ENCODE measurements at places on chromosomes 7 and 10. TPM values are rescaled to one million over a fixed set of nuclear protein-coding genes. Genes with fewer than 3 reads are reported as not detected.

KCND2 gene
- total RNA-seq: not detected

DNA sequence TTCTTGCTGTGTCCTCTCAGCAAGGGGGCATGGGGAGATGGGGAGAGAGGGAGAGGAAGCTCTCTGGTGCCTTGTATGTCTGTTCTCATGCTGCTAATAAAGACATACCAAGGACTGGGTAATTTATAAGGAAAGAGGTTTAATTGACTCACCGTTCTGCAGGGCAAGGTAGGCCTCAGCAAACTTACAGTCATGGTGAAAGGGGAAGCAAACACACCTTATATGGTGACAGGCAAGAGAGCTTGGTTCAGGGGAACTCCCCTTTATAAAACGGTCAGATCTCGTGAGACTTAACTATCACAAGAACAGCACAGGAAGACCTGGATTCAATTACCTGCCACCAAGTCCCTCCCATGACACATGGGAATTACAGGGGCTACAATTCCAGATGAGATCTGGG lies 464.7 kb upstream of the CELF2 start:
- no peak for DNase-seq
- no peaks in the 10 kb centered on the region for H3K27me3 ChIP-seq
- no peaks in the 10 kb centered on the region for H3K36me3 ChIP-seq

MUC3A gene
- not detected for total RNA-seq

CACNA2D1 gene
- not detected for total RNA-seq

DNA sequence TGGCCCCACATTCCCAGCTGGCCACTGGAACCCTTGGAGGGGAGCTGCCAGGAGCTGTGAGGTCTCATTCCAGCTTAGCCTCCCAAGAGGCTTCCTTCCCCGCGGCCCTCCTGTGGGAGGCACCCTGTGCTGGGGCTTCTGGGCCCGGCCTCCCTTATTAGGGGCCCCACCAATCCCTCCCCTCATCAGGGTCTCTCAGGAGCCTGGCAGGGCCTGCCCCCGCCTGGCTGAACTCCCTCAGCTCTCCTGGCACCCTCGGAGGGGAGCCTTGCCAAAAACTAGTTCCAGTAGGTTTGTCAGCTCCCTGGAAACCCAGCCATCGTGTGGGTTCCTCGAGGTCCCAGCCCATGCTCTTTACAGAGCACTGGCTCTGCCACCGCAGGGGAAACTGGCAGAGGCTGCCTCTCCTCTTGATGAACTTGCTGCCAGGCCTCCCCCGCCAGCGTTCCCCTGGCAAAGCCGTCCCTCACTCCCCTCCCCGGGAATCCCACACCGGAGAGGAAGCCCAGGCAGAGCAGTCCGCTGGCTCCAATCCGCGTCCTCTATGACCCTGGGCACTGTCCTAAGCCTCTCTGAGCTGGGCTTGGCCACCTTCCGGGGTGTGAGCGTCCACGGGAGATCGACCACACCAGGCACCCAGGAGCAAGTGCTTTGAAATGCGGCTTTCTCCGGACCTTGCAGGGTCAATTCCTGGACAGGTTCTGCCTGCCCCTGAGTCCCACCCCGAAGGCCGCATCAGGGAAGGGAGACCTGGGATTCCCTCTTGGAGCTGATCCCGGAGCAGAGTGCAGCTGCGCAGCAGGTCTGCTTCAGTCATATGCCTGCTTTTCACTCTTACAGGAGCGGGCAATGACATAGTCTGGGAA lies 139.8 kb downstream of the ARHGAP22 start:
- no peak for DNase-seq
- H3K27me3 ChIP-seq: no peaks in the 10 kb centered on the region
- no peaks in the 10 kb centered on the region for H3K4me1 ChIP-seq
- no peaks in the 10 kb centered on the region for H3K36me3 ChIP-seq

SERPINE1 gene
- total RNA-seq: 0.44 TPM

- H3K4me1 ChIP-seq: no peaks in the 10 kb centered on the region
- no peaks in the 10 kb centered on the region for H3K27me3 ChIP-seq
- H3K4me3 ChIP-seq: no peak overlapping the region
- no peak for DNase-seq
- H3K27ac ChIP-seq: no peak overlapping the region
- H3K36me3 ChIP-seq: no peaks in the 10 kb centered on the region
Observed at GRCh38 chr10:10317151-10317550, 700.5 kb upstream of the CELF2 start.

OPN1SW gene
- total RNA-seq: not detected

IDI2 gene
- total RNA-seq: not detected

DNA sequence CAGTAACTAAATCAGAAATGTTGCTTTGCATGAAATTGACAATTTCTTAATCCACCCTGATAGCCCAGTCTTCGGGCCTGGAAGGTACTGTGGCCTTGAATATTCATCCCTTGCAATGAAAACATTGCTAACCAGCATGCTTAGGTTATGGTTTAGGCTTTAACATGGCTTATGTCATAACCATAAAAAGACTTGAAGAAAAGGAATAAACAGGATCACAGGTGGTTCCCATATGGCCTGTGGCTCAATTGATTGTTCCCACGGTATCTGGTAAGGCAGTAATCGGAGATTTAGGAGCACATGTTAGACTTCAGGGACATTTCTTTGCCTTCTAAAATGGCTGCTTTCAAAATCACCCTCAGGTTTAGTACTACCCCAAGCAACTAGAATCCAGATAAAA lies 139.5 kb downstream of the ST7 start:
- no peak overlapping the region for H3K27ac ChIP-seq
- H3K27me3 ChIP-seq: no peaks in the 10 kb centered on the region
- H3K4me3 ChIP-seq: no peak overlapping the region

DNA sequence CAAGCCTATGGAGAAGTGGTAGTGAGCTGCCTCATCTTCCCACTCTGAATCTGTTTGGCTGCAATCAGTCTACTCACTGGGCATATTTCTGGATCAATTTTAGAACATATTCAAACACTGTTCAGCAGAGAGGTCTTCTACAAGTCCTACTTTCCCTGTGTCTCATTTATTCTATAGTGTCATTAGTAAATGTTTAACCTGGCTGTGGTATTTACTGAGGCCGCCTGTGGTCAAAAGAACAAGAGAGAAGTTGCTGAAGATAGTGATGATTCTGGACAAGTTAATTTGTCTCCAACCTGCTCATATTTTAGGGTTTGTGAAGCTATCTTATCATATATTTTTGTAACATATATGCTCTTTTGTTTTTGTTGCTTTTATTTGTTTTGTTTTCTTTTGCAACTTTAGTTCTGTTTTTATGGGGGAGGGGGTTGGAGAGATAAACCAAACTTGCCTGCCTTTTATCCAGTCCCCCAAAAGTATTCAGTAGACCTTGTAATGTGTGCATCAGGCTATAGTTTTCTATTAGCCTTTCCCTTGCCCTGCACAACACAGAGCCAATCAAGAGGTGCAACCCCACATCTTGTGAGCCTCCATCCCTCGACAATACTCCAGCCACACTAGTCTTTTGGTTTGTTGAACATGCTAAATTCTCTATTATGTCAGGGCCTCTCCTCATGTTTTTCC lies 362.8 kb upstream of the MBL2 start:
- H3K27ac ChIP-seq: no peak overlapping the region
- no peaks in the 10 kb centered on the region for H3K36me3 ChIP-seq
- no peaks in the 10 kb centered on the region for H3K27me3 ChIP-seq
- H3K4me1 ChIP-seq: no peaks in the 10 kb centered on the region

GRCh38 chr10:13938950-13939349 lies 352.2 kb downstream of the PRPF18 start:
- DNase-seq: no peak
- H3K36me3 ChIP-seq: no peaks in the 10 kb centered on the region
- H3K4me3 ChIP-seq: no peak overlapping the region
- H3K27ac ChIP-seq: no peak overlapping the region
- H3K4me1 ChIP-seq: peaks cover 4% of the 10 kb centered on the region

GRCh38 chr10:22479419-22479818 lies 134.1 kb downstream of the SPAG6 start:
- DNase-seq: no peak
- no peak overlapping the region for H3K27ac ChIP-seq
- H3K4me1 ChIP-seq: peaks cover 11% of the 10 kb centered on the region

GRCh38 chr7:47516985-47517600 lies 64.8 kb downstream of the TNS3 start:
- no peak overlapping the region for H3K27ac ChIP-seq
- no peak for DNase-seq
- H3K4me3 ChIP-seq: no peak overlapping the region
- H3K36me3 ChIP-seq: no peaks in the 10 kb centered on the region

- DNase-seq: no peak
- no peaks in the 10 kb centered on the region for H3K36me3 ChIP-seq
- H3K4me3 ChIP-seq: no peak overlapping the region
Observed at GRCh38 chr10:44674536-44675386, 236.4 kb upstream of the TMEM72 start.

ZNF488 gene
- 0.44 TPM for total RNA-seq

GRCh38 chr10:50538555-50539398 lies 85.0 kb downstream of the SGMS1 start:
- peaks cover 28% of the 10 kb centered on the region for H3K4me1 ChIP-seq
- H3K27ac ChIP-seq: no peak overlapping the region
- no peak overlapping the region for H3K4me3 ChIP-seq
- DNase-seq: peak; percentile 46

Measured in CD8-positive, alpha-beta memory T cell (primary cell).